ENCODE measurements at places on chromosomes 7 and 10. TPM values are rescaled to one million over a fixed set of nuclear protein-coding genes. Genes with fewer than 3 reads are reported as not detected.

GRCh38 chr10:122282909-122283308 is 11.8 kb downstream of the BTBD16 start:
- DNase-seq: no peak

DNA sequence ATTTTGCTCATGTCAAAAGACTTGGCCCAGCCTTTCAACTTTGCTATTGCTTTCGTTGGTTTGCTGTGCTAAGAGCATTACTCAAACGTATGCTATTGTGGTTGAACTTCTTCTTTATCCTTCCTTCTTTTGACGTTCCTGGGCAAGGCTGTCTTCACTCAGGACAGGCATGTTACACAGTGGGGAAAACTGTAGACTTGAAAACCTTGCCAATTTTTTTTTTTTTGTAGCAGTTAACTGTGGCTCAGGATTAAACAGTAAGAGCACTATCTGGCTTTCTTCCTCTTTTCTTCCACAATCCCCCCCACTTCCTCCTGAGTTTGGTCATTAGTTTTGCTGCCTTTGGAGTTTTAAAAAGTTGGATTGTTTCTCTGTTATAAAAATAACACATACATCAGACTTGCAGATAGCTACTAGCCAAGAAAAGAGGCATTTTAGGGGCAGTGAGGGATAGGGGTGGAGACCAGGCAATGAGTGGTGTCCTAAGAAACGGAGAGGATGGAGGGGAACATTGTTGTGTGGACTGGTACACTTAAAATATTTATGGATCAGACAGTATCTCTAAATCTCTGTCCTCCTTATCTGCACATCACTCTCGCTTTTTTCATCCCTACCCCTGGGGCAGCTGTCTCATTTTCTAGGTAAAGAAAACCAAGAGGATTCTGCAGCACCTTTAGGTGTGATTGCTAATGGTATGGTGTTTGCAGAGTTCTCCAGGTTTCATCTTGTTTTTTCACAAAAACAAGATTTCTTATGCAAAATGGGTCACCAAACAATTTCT is 181.7 kb downstream of the LRMDA start:
- no peak for DNase-seq

The MMRN2 gene
- not detected for total RNA-seq

DNA sequence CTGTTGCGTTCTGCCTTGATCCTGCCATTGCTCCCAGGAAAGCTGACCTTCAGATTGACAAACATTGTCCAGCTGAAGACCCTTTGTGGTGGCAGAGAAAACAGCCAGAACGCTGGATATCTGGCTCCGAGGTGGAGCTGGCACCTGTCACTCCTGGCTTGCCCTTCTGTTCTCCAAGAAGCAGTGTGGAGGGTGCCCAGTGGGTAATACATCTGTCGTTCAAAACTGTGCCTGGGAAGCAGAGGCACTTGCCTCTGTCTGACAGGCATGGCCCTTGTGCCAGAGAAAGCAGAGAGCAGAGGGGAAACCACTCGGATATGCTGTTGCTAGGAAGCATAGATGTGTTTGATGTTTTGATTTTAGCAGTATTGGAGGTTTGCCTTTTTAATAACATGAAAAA is 231.4 kb downstream of the BMPER start:
- DNase-seq: no peak

The AHCYL2 gene
- 15.2 TPM for total RNA-seq

- no peak for DNase-seq
Observed at GRCh38 chr10:55024713-55025112, 223.7 kb upstream of the PCDH15 start.

GRCh38 chr10:74024600-74024999 is 26.7 kb downstream of the VCL start:
- no peak for DNase-seq

The DOCK4 gene
- total RNA-seq: 0.89 TPM

DNA sequence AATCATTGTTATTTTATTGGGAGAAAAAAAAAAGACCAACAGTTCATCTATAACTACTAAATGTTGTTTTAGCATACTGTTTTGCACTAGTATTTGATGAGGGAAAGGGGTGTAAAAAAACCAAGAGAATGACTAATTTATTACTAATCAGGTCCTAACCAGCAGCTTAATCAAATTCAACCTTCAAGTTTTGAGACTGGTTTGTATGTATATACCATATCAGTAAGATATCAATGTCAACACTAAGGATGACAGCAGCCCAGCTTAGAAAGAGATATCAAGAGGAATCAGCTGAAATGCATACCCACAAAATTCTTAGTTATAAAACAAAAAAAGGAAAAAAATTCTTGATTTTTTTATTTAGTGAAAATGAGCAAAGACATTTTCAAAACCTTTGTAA is 122.6 kb downstream of the KMT2C start:
- DNase-seq: no peak

Data from natural killer cell (primary cell).